Left cardiac atrium (tissue), 4 donors: ENCODE measurements at places on chromosomes 12 and 14. TPM values are rescaled to one million over a fixed set of nuclear protein-coding genes. Genes with fewer than 3 reads are reported as not detected.

DNA sequence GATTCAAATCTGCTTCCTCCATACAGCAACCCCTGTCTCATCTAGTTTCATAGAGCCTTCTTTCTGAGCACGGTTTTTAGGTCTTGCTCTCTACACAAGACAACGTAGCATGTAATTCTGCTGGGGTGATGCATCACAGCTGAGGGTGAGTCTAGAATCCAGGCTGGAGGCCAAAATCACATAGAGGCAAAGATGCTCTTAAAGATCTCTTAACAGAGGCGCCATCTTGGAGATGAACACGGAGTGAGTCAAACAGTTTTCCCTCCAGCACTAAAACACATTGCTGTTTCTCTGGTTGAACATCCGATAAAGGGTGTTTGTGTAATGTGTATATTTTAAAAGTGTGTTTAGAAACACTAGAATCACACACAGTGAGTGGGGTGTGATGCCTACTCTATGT is 78.9 kb downstream of the NOS1 start:
- no peak for DNase-seq

PROX2 gene
- total RNA-seq: not detected

GRCh38 chr12:123280971-123281370 is 9.3 kb upstream of the CDK2AP1 start:
- DNase-seq: no peak

- no peak for DNase-seq
These were observed 175.1 kb upstream of the ARHGAP5 start for GRCh38 chr14:31902002-31902401.

DNA sequence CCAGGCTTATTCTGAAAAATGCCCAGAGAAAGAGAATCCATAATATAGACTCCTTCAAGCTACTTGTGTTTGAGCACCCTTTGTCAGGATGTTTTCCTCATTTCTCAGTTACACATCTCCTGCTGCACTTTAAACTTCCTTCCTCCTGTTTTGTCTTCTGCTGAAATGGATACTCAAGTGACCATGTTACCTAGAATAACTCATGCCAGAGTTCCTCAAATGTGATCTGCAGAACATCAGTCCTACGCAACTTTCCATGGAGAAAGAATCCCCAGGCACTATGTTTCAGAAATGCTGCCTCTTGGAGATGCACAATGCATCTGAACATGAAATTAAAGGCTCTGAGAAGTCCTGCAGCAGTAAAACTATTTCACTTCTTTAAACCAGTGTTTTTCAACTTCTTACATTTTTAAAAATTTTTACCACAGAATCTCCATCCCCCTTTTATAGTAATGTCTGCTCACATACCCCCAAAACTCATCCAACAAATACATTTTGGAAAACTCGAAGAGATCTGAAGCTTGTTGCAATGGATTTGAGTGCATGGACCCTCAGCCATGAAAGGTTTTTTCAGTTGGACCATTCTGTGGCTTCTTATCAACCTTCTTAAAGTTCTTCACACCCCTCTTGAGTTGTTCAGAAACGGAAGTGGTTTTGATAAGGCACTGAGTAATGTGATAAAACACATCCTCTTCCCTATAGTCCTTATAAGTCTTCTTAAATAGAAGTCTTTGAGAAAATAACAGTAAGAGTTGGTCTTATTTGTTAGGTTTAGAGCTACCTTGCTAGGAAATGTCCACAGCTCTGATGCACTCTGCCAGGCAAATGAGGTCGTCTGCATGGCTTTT is 84.5 kb upstream of the KCNA1 start:
- DNase-seq: no peak

RNF212B gene
- total RNA-seq: not detected

DNA sequence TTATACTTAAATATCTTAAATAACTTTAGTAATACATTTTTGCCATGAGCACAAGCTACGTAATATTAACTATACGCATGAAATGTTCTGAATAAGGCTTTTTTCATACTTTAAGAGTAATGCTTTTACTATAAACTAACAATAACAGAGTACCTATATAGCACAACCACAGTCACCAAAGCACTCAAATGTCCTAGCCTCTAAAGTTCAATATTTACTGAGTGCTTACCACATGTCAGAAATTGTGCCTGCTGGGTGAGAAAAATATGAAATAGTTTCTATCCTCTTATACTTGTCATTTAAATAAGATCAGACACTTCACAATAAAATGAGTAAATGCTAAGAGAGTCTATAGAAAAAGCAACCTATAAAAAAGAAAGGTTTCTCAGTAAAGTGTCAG is 83.1 kb downstream of the SH2B3 start:
- DNase-seq: no peak

DNA sequence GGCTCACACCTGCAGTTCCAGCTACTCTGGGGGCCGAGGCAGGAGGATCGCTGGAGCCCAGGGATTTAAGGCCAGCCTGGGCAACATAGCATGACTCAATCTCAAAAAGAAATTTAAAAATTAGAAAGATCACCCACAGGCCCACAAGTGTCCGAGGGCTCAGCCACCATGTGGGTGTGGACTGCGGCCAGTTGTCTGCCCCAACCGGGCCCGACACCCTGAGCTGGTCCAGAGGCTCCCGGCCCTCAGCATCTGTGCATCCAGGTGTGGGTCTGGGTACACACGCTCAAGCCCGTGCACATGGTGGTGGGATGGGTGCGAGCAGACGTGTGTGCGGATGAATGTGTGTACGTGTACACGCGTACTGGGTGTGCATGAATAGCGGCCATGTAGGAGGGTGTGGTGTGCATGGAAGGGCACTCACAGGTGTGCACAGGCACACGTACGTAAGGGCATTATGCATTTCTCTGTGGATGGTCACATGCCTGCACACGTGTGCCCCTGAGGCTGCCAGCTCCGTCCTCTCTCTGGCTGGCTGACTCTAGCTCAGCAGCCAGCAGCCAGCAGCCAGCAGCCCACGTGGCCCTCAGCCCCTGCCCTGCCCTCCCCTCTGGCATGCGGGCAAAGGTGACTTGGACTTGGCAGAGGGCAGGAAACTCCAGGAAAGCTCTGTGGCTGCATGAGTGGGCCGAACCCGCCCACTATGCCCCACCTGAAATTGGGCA is 23.3 kb upstream of the NUDT14 start:
- DNase-seq: peak; percentile 66

ETV6 gene
- 20.2 TPM for total RNA-seq

DACT1 gene
- total RNA-seq: 7.0 TPM

DNA sequence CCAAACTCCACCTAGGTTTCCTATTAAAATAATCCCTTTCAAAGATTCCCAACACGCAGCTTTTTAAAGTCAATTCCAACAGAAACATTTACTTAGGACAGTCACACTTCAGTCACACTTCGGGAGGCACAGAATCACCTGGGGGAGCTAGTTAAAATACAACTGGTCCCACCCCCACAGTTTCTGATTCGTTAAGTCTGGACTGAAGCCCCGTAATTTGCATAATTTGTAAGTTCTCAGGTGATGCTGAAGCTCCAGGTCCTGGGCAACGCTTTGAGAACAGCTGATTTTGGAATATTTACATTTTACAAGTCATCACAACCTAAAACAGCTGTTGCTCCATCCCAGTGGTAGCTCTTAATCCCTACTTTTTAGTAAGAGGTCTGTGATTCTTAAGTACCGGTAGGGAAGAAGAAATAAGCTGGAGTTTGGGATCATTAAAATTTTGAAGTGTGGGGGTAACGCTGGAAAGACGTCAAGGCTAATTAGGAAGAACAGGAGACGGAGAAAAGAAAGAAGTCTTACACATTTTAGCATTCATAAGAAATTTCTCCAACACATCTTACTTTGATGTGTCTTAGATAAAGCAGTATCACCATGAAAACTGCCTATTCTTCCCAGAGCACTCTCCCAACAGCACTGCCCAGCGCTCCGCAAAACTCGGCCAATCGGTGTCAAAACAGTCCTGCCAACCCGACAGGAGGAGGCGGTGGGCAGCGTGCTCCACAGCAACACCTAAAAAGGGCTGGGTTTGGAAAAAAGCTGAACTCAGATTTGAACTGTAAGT is 1.1 kb downstream of the IPO8 start:
- DNase-seq: peak; percentile 46

DNA sequence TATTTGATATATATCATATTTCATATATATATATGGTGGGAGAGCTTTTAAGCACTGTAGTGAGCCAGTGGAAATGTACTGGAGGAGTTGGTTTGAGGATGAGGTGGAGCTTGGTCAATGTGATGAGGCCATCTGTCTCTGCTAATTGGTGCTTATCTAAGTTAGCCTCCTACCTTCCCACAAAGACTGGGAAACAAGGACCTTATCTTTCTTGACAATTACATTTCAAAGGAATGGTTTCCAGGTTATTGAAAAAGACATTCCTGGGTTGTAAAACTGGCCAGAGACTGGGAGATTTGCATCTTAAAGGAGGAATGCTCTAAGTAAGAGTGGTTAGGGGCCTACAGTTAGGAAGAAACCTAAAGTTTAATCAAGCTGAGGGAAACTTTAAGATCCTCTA is 212.8 kb upstream of the SYT1 start:
- DNase-seq: no peak

DNA sequence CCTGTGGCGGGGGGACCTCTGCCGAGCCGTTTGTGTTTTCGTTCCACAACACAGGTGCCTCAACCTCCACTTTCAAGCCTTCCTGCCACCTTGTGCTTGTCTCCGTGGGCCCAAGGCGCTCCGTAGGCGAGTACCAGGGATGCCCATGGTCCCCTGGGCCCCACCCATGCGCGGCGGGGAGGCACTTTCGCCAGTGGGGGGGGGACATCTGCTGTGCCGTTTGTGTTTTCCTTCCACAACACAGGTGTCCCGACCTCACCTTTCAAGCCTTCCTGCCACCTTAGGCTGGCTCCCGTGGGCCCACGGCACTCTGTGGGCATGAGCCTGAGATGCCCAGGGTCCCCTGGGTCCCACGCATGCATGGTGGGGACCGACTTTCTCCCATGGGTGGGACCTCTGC is 335.9 kb downstream of the ALG10 start:
- no peak for DNase-seq

DNA sequence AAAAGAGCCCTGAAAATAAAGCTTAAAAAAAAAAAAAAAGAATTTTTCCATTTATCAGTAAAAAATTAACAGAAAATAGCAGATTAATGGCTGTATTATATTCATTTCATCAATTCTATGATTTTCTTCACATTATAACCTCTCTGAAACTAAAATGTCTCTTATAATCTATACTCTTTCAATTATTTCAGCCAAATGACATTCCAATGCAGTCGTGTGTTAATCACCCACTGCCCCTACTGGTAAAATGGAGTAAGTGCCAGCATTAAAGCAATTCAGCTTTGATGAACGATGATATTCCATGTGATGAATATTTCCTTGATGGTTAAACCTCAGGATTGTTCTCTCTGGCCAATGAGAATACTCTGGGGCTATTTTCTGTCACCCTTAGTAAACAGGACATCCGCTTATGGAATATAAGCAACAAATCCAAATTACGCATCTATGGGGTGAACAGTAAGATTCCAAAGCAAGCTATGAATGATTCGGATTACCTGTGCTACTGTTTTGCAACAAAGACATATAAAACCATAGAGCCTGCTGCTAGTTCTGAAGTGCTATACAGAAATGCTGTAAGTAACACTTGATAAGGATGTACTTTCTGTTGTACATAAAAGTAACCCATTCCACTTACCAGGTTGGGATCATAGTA is 20.3 kb upstream of the SYCP3 start:
- DNase-seq: no peak

KCNJ8 gene
- 21.7 TPM for total RNA-seq

DNA sequence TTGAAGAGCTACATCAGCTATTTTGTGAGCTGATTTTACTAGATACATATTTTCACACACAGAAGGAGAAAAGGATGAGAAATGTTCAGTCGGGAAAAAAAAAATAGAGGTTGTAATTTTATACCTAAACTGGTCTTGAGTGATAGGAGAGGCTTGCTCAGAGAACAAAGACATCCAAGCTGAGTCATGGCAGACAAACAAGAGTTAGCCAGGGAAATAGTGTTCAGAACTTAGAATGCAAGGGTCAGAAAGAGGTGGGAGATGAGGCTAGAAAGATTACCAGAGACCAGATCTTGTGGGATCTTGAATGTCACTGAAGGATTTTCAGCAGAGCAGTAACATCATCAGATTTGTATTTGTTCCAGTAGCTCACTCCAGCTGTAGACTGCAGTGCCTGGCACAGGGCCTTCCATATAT is 121.9 kb upstream of the ATF1 start:
- no peak for DNase-seq

- no peak for DNase-seq
These were observed 49.2 kb downstream of the AKAP6 start for GRCh38 chr14:32378284-32378683.

SLC17A8 gene
- not detected for total RNA-seq

DNA sequence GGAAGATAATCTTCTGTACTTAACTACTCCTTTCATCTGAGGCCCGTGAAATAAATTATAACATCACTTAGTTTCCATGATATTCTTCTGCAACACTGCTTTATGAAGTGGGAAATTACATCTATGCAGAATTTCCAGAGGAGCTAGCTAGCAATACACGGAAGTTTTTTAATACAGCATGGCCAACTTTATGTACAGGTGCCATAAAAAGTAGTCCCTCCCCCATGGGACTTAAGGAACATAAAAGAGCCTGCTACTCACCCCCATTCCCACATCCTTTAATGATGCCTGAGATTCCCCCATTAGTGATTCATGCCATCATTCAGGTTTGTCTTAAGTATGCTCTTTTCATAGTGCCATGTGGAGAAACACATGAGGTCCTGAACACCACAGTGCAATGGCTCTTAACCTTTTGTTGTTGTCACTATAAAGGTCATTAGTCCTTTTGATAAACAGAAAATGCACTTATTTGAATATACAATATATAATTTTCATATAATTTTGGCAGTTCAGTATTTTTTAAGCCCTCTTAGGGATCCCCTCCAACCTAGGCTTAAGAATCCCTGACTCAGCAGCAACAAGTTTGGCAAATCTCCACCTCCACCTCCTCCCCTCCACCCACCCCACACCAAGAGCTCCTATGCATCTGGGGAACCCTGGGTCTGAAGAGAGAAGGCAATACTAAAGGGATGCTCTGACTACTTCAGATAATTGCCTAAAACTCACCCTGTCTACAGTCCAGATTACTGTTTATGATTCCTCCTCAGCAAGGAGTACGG is 37.3 kb downstream of the DCAF5 start:
- no peak for DNase-seq

- DNase-seq: no peak
These were observed 17.4 kb downstream of the LGR5 start for GRCh38 chr12:71456990-71457389.
